Stimulated activated CD4-positive, alpha-beta T cell treated with anti-CD3 and anti-CD28 coated beads, TNF-alpha, amount 100 ng/mL, for 1 hour (primary cell): ENCODE measurements at places on chromosomes 5 and 9.

- no peak for DNase-seq
These were observed 46.2 kb downstream of the IL31RA start for GRCh38 chr5:55897206-55897894.

DNA sequence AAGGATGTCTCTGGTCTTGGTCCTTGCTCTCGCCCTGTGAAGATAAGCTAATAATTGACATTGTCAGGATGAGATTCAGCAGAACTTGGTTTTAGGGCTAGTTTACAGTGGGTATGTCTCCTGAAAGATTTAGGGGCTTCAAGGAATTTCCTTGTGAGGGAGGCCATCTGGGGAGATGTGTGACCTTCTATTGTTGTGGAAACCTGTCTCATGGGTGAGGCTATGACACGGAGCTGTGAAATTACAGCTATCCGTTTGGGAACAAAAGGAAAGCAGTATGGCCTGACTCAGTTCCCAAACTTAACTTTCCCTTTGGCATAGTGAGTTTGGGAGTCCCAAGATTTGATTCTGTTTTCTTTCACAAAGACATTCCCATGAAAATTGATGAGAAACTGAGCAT, 142.0 kb downstream of the PARP8 start:
- no peak for DNase-seq

DNA sequence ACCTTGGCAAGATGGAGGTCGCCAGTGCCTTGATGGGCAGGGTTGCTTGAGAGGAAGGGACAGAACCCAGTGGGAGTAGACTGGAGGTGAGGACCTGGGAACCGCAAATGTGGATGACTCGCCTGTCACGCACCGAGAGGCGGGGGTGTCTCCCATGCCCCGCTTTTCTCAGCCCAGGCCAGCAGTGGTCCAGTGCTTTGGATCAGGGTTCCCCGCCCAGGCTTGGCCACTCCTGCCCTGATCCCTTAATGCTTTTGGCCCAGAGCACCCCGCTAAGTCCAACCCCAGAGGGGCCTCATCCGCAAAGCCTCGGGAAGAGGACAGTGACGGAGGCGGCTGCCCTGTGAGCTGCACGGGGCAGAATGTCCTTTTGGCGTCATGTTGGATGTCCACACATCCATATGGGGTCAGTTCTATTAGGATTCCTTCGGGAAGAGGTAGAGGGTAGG, 2.4 kb downstream of the MRPS2 start:
- DNase-seq, result no peak

DNA sequence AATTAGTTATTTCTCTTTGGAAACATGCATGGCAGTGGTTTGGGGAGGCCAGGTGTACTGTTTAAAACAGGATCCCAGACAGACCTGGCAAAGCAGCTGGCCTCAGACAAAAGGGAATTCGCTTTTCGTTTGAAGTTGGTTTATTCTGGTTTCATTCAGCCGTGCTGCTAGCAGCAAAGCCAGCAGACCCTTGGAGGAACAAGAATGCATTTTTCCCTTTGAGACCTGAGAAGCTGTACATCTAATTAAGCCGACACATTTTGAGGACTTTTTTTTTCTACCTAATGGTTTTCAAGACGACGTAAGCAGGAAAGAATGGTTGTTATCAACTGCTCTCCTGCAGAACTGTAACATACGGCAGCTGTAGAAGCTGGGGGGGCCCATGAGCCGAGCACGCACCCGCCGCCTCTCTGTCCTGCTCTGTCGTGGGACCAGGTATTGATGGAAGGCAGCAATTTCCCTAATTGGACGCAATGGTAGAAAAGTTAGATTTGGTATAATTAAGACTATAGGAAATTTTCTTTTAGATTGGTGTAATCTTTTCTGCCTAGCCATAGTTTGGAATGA, 13.6 kb downstream of the PLEKHG4B start:
- no peak for DNase-seq

DNA sequence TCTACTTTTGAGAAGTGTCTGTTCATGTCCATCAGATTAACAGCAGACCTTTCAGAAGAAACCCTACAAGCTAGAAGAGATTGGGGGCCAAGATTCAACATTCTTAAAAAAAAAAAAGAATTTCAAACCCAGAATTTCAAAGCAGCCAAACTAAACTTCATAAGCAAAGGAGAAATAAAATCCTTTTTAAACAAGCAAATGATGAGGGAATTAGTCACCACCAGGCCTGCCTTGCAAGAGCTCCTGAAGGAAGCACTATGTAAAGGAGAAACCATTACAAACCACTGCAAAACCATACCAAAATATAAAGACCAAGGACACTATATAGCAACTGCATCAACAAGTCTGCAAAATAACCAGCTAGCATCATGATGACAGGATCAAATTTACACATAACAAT, 124.6 kb upstream of the PDE4D start:
- DNase-seq, result no peak

- no peak for DNase-seq
These were observed 209.8 kb downstream of the MCTP1 start for GRCh38 chr5:95075111-95075510.

- no peak for DNase-seq
These were observed 34.5 kb upstream of the GABRP start for GRCh38 chr5:170748951-170749471.

DNA sequence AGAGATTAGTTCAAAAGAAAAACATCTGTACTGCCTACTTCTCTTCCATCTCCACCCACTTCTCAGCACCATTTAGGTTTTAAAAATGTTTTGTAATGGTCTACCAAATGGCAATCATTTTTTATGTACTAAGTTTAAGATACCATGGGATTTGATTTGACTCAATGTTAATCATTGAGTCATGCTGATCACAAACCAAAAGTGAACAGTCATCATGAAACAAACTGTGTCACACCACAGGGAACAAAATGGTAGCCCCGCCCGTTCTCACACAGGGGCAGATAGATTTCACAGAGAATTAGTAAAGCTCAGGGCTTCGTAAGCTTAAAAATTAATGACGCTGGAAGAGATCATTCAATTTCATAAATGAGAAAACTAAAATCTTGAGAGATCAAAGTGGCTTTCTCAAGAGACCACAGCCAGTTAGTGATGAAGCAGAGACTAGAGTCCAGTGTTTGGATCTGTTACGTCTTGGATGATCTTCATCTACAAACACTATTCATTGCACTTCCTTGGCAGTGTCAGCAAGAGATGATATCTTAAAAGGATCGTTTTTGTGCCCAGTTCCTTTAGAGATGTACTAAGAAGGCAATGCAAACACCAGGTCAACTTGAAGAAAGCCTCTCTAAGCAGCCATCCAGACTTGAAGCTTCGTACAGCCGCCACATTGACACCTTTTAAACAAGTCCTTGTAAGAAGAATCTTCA, 33.9 kb upstream of the TRIO start:
- DNase-seq, result no peak

- DNase-seq, result no peak
These were observed 146.1 kb upstream of the HMHB1 start for GRCh38 chr5:143665866-143666265.
